ENCODE measurements at places on chromosomes 2 and 18.

DNA sequence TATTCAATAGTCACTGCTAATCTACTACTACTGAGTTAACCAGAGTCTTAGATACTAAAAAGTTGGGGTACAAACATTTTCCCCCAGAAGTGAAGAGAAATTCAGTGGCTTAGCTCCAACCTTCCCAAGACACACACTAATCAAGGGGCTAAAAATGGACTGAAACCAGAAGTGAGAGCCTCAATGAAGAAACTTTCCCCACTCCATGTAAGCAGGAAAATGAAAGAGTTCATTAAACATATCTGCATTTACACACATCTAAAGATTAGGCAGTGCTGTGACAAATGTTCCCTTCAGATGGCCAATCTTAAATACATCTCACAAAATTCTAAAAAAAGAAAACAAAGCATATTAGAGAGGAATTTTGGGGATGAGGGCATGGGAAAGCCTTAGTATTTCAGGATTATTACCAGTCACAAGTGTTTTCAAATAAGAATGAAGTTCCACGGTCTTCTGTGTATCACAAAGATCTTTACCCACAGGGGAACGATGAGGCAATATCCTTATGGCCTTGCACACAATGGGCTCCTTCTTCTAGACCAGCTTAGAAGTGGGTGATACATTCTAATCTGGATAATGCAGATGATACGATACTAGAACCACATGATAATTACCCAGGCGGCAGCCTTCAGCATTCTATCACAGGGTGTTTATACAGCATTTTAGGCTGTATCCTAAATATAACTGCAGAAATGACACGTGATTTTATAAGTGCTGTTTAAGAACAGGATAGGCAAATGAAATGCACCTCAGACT, 17.1 kb downstream of the ANKRD44 start:
- DNase-seq = no peak

GRCh38 chr2:37171624-37171950, 14.8 kb upstream of the EIF2AK2 start:
- no peak for DNase-seq

GRCh38 chr2:128793404-128793803, 474.7 kb upstream of the HS6ST1 start:
- DNase-seq = no peak

DNA sequence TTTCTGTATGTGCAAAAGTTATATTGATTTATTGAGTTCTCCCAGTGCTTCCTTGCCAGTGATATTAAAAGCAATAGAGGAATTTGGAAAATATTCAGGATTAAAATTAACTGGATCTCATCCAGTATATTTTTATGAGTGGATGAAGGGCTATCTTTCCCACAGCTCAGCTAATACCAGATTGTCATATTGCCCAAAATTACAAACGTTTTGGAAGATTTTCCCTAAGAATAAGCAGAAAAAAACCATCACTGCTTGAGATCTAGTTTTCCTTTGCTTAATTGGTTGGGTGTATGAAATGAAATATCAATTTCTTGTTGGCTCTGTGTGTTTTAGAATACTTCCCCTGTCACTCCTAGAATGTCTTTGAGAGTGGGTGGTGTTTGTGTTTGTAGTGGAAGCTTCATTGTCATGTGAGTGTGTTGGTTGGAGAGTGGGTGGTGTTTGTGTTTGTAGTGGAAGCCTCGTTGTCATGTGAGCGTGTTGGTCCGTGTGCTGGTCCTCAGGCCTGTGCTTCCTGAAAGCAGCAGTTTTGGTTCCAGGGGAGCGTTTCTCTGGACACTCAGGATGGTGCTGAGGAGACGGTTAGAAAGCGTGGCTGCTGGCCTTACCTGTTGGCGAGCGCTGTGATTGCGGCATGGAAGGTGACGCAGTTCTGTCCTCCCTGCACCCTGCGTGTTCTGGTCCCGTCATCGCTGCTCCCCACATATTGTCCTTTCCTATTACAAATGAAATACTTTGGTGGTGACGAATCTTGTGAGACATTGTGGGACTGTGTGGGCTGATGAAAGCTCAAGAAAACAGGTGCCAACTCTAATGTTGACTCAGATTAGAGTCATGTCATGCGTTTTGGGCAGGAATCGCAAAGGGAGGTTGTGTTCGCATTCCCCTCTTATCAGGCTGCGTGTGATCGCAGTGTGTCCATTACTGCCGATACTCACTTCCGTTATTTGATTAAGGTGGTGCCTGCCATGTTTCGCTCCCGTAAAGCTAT, 12.4 kb downstream of the ASB1 start:
- no peak for DNase-seq

DNA sequence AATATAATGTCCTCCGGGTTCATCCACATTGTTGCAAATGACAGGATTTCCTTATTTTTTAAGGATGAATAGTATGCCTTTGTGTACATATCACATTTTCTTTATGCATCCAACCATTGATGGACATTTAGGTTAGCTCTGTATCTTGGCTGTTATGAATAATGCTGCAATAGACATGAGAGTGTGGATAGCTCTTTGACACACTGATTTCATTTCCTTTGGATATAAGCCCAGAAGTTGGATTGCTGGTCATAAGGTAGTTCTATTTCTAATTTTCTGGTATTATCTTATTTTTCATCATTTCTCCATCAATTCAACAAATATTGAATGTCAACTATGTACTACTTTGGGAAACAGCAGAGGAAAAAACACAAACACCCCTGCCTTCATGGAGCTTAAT, 423.3 kb downstream of the MTX2 start:
- DNase-seq = no peak

DNA sequence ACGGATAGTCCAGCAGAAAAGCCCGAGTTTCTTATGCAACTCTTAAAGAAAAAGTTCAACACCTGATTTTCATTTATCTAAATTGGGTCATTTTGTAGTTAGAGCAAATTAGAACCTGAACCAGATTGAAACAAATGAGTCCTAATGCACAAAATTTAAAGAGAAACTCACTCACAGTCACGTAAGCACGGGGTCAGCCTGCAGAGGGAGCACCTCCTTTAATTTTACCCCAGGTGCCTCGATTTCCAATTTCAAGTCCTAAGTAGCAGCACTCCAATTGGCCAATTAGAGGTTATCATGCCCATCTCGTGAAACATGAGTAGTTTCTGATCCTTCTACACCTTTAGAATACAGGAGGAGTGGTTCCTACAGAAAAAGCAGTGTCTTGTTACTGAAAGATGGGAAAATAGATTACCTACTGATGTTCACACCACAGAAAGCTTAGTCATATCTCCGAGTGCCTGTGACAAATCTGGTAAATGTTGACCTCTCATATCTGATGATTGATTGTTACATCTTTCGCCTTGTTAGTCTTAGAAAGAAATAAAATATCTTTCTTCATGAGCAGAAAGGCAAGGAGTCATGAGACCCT, 1929.8 kb upstream of the LRRTM1 start:
- DNase-seq = no peak

DNA sequence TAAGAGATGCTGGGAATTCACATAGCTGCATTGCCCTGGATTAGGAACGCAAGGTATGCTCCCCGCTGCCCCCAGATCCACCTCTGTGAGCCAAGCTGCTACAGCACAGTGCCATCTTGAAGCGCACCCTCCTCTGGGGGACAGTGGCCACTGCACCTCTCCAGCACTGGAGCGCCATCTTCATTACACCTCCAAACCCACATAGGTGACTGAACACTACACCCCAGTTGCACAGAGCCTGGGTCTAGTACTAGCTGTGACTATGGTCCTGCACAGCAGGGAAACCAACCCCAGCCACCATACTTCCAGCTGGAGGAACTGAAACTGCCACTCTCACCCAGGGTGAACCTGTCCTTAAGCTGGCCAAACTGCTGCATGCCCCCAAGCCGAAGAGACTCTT, 84.6 kb downstream of the TMEM237 start:
- no peak for DNase-seq

Data from nucleus accumbens (tissue), 56 donors.